ENCODE measurements at places on chromosomes 13 and 19.
A peak's percentile ranks its signal among the peaks of the same experiment; 100 is the strongest.

DNA sequence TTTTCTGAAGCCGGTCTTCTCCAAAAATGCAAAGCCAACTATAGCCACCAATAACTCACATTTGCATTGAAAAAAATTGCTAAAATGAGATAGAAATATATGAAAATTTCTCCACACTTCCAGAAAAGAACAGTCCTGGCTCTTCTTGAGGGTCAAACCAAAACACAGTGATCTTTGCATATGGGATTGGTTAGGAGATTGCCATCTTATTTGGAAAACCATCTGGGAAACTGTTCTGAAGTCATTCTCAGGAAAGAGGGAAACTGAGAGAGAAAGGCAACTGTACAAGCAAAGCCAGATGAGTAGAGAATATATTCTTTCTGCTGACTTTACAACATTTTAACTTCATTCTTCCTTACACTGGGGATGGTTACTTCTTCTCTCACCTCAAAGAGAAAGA is 54.6 kb downstream of the HSPH1 start:
- no peak for DNase-seq

DNA sequence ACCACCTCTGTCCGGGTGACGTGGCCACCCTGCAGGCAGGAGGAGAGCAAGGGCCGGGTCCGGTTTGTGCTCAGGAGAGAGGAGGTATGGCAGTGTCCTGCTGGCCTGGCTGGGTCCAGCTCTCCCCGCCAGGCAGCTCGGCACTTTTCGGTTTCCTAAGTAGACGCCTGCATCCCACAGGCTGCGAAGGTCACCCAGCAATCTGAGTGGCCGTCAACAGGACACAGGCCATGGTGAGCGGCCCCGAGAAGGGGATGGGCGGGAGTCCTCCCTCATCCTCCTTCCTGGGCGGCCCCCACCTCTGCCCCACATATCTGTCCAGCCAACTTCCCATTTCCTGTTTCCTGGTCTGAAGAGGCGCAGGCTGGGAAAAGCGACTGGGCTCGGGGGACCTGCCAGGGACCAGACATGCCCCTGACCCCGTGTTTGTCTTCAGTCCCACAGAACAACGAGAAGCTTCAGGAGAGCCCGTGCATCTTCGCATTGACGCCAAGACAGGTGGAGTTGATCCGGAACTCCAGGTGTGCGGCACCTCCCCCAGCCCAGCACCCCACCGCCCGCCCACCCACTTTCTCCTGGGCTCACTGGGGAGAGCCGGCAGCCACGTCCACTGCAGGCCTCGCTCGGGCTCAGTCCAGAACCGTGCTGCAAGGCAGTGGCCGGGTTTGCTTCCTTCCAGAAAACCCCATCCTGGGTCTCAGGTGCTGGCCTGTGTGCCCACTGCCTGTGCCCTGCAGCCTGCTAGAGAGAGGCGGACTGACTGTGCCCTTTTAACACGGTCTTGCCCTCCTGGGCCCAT is 16.3 kb downstream of the PIAS4 start:
- no peak for DNase-seq

GRCh38 chr13:98397221-98397620 is 179.7 kb downstream of the STK24 start:
- DNase-seq, result no peak

DNA sequence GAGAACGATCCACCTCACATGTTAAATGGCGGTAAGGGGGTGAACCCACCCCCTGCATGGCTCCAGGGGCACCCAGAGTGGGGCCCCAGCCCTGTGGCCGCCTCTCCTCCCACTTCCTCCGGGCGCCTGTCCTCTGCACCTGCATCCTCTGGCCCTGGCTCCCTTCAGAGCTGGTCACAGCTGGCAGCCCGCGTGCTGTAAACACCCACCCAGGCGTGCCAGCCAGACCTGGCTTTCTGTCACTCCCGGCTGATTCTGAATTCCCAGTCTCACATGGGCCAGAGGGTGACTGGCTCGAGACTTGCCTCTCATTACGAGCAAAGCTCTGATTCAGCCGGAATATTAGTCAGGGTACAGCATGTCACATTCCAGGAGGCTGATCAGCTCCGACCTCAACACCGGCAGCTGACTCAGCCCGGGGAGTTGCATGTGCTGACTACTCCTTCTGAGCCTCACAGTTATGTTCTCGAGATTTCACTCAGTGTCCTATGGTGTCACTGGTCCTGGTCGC is 75.1 kb downstream of the GNG7 start:
- peak; percentile 43 for DNase-seq

DNA sequence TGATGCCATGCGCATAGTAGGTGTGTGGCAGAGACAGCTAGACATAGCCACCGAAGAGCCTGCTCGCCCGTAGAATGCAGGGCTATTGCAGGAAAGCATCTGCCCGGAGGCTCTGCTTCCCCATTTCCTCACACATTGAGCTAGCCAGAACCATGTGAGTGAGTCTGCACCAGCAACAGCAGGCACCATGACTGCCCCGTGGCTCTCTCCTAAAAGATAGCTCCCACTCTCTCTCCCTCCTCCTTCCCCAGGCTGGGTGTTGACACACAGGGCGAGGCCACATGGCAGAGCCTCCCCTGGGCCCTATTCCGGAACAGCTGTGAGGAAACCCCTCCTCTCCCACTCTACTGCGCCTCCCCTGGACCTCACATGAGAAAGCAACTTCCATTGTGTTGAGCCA is 52.3 kb upstream of the ATP12A start:
- DNase-seq, result no peak

- DNase-seq, result no peak
These were observed 21.4 kb downstream of the CFAP97D2 start for GRCh38 chr13:114200399-114200911.

DNA sequence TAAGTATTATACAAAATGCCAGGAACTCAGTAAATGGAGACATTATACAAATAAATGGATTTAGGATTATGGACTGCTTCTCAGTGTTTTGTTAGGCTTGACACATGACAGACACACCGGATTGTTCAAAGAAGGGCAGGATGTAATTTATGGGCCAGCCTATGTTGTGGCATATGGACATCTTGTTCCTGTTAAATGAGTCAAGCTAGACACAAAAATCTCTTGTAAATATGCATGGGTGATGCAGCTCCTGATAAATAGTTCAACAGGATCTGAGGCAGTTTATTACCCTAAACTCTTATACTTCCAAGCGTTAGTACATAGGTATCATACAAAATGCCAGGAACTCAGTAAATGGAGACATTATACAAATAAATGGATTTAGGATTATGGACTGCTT is 502.3 kb downstream of the TBC1D4 start:
- DNase-seq, result no peak

DNA sequence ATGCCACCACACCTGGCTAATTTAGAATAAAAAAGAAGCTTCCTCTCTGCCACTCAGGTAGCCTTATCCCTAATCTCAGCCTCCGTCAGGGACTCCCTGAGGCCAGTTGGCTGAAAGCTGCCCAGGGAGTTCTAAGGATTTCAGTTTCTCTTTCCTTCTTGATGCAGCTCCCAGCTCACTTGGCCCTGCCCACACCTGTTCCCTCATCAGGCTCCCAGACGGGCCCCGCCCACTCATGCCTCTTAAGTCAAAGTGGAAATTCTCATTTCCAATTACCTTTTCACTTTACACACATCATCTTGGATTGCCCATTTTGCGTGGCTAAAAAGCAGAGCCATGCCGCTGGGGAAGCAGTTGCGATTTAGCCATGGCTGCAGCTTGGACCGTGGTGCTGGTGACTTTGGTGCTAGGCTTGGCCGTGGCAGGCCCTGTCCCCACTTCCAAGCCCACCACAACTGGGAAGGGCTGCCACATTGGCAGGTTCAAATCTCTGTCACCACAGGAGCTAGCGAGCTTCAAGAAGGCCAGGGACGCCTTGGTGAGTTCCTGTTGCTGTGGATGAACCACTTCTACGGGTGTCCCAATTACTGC is at the start of gene IFNL1:
TSS of gene IFNL1 (plus strand) at position 353 of the 591 bp plus-strand sequence. CDS start at position 368, 15 bp downstream.
- DNase-seq, result no peak

- DNase-seq, result no peak
These were observed 6.6 kb downstream of the ATP7B start for GRCh38 chr13:52004511-52005170.

DNA sequence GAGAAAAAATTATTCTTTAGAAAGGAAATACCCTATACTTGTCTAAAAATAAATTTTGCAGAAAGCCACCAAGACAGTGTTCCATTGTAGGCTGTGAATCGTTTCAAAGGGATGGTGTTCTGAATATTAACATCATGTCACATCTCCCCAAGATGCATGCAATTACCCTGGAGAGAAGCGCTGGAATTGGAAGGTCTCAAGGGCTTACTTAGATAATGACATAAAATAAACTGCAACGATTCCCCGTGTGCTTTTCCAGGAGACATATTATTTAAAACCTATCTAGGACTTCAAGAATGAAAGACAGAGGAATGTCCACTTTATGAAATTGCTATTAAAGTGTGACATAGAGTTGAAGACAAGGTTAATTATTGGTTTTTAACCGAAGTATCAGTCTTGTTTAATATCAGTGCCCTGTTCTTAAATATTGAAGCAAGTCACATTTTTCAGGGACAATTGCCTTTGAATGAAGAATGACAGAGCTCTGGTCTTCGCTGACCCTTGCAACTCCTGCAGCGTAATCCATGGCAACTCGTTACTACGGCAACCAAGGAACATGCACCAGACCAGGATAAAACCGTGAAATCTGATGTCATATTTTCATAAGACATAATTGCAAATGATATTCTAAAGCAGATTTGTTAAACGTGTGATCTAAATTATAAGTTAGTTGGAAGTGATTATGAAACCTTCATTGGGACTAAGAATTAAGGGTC is 91.7 kb downstream of the EFNB2 start:
- no peak for DNase-seq

DNA sequence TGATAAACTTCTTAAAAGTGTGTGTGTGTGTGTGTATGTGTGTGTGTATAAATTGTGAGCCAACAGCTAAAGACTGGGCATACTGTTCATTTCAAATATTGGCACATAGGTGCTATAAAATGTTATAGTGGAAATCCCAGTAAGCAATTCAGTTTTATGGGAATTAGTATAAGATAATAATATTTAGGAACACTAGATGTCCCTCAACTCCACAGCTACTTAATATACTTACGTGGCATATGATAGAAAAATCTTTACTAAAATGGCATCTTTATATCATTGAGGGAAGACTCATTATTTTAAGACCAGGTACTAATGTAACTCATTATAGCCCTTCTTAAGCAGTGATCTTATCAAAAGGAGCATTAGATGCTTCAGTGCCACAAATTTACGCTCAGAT is 266.2 kb downstream of the MAB21L1 start:
- DNase-seq, result no peak

DNA sequence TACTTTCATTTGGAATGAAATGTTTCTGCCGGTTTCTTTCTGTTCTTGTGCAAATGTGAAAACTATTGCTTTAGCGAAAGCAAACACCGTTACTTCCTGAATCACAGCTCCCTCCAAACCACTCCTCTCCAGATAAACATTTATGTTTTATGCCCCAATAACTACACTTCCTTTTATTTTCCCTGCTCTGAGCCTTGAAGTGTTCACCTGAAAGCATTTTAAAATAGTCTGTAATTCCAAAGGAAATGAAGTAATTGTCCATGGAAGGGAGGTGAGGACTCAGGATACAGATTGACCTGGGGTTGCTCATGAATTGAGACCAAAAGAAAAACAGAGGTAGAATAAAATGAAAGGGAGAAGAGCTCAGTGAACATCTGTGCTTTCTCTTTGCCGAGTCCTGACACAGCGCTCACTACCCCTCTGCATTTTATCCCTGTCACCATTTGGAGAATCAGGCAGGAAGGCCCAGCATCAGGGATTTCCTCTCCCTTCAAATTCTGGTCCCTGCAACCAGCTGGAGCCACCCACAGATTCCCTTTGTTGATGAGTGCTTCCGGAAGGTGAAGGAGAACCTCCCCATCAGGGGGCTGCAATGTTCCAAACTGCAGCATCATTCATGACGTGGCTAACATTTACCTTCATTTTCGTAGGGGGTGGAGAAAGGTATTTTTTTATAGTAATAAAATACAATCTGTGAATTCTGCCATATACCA is 171.9 kb downstream of the ITGBL1 start:
- DNase-seq, result no peak

DNA sequence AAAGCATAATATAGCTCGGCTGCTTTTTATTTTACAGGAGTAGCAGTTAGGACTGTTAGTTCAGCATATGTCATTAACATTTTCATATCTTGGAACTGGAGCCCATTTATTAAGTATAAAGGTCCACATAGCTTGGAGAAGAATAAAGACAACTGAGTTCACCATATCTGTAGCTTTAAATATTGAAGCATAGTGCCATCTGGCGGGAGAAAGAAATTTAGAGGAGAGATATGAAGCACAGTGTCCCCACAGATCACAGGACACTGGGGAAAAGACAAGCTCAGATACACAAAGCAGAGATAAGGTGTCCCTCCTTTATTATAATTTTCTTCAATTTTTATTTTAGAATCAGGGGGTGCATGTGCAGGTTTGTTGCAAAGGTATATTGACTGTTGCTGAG is 104.7 kb upstream of the FREM2 start:
- DNase-seq, result no peak

- no peak for DNase-seq
These were observed 22.2 kb upstream of the ERVV-1 start for GRCh38 chr19:52991484-52991883.

GRCh38 chr13:30880856-30881155 is 25.3 kb upstream of the MEDAG start:
- DNase-seq, result no peak

DNA sequence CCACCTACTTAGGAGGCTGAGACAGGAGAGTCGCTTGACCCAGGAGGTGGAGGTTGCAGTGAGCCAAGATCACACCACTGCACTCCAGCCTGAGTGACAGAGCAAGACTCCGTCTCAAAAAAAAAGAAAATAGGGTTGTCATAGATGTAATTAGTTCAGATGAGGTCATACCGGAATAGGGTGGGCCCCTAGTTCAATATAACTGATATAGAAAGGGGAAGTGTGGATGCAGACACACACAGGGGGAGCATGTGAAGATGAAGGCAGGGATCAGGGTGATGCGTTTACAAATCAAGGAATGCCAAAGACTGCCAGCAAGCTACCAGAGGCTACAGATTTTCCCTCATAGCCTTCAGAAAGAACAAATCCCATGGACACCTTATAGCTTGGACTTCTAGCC is 24.3 kb upstream of the EEF1AKMT1 start:
- DNase-seq, result no peak

DNA sequence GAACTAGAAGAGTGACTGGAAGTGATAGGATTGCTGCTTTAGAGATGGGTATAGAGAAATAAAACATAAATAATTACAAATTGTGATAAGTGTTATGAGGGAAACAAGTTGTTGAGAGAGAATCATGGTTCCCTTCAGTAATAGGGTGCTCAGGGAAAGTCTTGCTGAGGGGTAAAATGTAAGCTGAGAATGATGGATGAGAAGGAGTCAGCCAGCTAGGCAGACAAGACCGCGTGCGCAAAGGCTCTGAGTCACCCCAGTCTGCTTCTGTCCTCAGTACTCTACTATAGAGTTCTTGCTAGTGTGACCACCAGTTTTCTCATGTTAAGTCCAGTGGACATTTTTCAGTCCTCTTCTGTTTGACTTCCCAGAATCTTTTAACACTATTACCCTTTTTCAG is 39.5 kb downstream of the PCCA start:
- DNase-seq, result no peak

DNA sequence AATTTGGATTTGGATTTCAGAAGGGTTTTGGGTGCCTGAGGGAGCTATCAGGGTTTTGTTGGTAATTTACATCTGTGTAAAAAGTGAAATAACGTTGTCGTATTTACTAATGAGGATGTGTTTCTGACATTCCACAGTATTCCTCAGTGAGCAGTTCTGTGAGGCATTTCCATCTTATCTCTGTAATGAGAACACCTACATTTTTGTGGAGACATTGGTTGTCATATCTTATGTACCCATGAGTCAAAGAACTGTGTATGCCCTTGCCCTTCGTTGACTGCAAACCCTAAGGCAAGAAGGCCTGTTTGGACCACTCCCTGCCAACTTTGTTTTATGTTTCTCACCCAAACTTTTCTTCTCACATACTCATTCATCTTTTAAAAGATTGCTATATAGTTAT is 14.2 kb upstream of the IL17D start:
- DNase-seq, result no peak

Measured in stimulated activated CD4-positive, alpha-beta T cell treated with anti-CD3 and anti-CD28 coated beads, Interleukin-12 subunit alpha, Interleukin-12 subunit beta, amount 100 ng/mL, for 4 hours (primary cell).